ENCODE measurements at places on chromosomes 13 and 19.

DNA sequence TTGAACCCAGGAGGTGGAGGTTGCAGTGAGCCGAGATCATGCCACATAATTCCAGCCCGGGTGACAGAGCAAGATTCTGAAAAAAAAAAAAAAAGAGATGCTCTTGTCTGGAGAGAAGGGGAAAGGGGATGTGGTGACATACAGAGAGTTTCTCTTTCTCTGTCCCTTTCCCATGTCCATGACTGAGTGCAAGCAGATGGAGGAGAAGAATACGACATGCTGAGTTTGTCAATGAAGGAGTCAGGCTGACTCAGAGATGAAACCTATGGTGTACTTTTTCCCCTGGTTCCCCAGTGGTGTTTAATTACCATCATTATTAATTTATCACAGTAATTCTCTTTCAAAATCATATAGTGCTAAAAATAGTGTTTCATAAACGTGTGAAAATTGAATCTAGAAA lies 448.8 kb downstream of the FOXO1 start:
- no peak for DNase-seq

DNA sequence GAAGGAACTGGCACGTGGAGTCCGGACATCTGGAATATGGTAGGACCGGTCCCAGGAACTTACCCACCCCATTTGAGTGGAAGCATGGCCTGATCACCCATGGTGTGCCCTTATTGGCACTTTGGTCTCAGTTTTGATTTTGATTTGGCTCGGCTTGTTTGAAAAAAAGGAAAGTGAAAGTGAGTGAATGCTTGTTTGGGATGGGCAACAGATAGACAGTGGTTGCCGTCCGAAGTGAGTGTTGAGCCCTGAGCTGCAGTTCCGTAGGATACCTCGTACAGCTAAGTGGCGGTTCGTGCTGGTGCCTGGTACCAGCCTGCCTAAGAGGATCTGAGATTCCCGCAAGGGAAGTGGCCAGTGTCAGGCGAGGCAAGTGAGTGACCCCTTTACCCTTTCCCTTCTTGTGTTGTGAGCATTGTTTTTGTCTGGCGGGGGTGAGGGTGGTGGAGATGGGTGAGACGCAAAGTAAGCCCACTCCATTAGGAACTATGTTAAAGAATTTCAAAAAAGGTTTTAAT lies 605.8 kb downstream of the UQCRFS1 start:
- DNase-seq: no peak

GRCh38 chr19:32131005-32131404 lies 214.4 kb upstream of the ZNF507 start:
- no peak for DNase-seq

DNA sequence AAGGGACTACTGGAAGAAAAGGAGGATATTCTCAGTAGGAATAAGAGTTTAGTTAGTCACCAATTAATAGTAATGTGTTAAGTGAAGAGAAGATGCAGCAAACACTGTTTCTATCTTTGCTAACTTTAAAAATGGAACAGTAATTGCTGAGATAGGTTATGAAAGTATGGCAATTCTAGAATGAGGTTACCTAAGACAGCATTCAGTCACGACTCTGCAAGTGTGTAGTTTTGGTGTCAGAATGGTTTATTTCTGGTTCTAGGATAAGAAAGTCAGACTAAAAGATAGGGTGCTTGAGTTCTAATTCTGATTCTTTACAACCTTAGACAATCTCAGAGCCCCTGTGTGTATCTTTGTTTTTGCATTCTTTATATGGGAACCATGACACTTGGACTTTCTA lies 138.1 kb downstream of the POU4F1 start:
- no peak for DNase-seq

DNA sequence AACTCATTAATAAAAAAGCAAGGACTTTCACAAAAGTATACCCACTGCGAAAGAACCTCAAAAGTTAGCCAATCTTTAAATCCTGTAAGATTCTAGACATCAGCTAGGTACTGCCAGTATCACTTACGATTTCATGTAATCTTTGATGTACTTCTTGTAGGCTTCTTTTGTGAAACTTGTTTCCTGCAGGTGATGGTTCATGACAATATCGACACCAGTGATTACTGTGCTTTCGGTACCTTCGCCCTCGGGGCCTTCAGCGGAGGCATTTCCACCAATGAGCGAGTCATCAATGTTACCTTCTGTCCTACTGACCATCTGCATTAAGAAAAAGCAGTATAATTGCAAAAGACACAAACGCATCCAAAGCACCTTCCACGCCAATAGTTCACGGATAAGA lies 1.1 kb downstream of the TPT1 start:
- no peak for DNase-seq

DNA sequence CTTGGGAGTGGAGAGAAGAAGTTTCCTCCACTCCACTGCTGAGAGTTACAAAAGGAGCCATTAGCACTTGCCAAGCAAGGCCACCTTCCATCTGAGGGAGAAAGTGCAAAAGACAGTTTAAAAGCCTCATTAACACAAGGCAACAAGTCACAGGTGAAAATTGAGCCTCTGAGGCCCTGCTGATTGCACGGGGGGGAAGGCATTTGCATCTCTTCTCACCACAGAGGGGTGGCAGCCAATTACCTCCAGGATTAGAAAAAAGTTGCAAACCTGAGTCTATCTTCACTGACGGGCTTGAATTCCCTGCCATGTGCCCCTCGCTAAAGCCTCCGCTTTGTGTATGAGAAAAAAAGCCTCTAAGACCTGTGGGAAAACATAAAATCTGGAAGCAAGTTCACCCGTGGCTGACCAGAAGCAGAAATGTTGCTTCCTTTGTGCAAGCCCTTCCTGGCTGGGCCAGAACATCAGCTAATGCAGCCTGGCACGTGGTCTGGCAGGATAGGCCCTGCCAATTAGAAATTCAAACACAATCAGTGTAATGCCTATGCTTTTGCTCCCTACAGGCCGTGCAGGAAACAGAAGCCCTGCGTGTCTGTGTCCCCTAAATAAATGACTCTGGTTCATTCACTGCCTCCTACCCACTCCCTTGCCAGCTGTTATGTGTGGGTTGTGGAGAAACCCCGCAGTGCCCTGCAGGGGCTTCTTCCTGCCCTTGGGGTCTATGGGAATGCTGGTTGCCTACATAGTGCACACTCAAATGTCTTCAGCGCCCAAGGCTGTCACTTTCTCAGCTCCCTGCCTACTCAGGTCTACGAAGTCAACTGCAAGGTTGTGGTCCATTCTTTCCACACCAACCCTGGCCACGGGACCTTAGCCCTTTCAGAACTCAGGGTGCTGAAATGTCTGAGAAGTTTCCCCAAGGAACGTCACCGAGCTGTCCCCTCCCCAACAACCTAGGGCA lies 150.2 kb downstream of the UQCRFS1 start:
- no peak for DNase-seq

DNA sequence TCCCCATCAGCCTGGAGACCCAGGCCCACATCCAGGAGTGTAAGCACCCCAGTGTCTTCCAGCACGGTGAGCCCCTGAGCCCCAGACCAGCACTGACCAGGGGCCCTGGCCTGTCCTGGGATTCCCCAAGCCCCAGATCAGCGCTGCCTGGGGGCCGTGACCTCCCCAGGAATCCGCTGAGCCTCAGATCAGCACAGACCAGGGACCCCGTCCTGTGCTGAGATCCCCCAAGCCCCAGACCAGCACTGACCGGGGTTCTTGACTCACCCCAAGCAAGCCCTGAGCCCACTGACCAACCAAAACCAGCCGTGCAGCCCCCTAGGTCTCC lies 5.7 kb downstream of the MCOLN1 start:
- no peak for DNase-seq

DNA sequence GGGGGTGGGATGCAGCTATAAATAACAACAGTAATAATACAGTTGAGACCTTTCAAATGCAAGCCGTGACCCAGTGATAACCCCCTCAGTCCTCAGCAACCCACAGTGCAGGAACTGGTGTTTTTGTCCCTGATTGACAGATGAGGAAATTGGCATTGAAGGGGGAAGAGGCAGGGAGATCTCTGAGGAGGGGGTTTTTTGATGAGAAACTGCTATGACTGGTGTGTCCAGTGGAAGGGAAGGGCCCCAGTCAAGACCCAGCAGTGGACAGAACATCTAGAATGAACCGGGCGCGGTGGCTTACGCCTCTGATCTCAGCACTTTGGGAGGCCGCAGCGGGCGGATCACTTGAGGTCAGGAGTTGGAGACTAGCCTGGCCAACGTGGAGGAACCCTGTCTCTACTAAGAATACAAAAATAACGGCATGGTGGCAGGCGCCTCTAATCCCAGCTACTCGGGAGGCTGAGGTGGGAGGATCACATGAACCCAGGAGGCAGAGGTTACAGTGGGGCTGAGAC lies 1.9 kb downstream of the MAP1S start:
- no peak for DNase-seq

DNA sequence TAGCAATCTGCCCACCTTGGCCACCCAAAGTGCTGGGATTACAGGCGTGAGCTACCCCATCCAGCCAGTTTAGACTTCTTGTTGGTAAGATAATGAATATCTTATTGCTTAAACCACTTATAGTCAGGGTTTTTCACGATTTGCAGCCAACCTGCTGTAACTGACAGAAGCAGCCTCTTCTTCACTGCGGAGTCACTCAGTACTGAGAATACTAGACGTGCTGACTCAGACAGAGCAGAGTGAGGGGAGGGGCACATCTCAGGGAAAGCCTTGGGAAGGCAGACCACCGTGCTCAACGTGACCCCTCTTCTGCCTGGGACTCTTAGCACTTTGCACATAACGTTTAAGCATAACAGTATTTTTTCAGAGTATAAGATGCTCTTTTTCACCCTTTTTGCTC lies 74.3 kb upstream of the ARHGEF7 start:
- no peak for DNase-seq

GRCh38 chr19:10747271-10747670 lies 29.4 kb downstream of the DNM2 start:
- DNase-seq: no peak

- DNase-seq: no peak
Measured at GRCh38 chr19:9883231-9883758, 48.2 kb downstream of the PIN1 start.

DNA sequence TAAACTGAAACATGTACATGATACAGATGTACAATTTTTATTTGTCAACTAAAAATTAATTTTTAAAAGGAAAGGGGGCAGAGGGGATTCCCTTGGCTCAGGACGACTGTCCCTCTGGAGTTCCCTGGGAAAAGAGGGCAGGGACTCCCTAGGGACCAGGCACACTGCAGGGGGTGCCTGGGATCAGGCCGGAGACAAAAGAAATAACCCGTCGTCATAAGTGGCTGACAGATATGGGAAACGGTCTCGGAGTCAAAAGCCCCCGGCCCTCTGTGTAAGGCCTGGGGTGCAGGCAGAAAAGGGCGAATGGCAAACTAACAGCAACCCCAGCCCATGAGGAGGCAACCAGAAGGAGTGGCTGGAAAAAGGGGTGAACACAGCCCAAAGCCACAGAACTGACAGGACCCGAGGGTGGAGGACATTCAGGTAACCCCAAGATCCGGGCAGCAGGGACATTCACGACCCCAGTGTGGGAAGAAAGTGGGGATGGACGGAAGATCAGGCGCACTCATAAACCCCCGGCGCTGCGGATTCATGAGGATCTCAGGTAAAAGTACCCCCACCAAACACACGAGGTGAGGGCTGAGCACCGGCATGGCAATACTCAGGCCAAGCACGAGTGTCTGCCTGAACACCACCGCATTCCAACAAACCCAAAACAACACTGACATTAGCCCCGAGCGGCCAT lies 6.7 kb downstream of the MLLT1 start:
- DNase-seq: no peak

DNA sequence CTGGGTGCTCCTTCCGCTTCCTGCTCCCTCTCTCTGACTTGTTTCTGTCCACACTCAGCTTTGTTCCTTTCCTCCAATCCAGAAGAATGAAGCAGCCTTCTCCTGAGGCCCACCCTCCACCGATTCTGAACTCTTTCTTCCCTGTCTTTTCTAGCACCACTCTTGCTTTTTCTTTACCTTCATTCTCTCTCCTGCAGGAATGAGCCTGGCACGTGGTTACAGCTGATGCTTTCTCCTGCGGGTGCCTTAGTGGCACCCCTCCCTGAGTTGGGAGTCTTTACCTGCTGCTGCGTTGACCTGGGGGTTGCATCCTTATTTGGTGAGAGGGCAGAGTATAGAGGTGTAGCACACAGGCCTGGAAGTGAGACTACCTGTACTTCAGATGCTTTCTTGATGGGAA lies 6.2 kb downstream of the UBAC2 start:
- no peak for DNase-seq

GRCh38 chr13:79155883-79156282 lies 250.2 kb downstream of the RBM26 start:
- DNase-seq: no peak

DNA sequence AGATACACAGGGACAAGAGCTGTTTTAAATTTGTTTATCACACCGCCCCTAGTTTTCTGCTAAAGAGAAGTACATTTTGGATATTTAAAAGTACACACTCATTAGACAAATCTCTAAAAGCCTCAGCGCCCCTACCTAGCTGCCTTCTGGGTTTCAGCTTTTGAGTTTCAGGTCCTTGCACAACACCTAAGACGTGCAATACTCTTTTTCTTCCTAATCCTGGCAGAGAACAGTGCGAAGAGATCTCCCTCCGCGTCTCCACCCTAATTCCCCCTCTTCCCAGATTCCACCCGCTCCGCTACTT lies 421 bp upstream of the KLF5 start:
- no peak for DNase-seq

DNA sequence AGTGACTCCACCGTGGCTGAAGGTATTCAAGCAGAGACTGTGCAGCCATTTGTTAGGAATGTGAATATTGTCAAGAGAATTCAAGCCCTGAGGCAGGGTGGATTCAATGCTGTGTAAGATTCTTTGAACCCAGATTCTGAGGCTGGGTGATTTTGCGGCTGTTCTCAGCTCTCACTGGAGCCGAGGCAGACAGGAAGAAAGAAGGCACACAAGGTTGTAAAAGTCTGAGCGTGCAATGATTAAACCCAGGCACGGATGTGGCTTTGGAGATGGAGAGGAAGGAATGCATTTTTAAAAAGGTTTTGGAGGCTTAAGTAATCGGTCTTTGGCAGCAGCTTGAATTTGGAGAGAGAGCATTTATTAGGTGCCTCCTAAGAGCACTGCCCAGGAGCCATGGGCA lies 187.9 kb downstream of the KATNAL1 start:
- no peak for DNase-seq

GRCh38 chr19:18730885-18731513 lies 47.5 kb downstream of the CRTC1 start:
- no peak for DNase-seq

- no peak for DNase-seq
Measured at GRCh38 chr19:12967907-12968306, 1.5 kb upstream of the DAND5 start.

- no peak for DNase-seq
Measured at GRCh38 chr19:38945562-38946228, 15.0 kb downstream of the MRPS12 start.
